ENCODE measurements at places on chromosomes 7 and 10.
A peak's percentile ranks its signal among the peaks of the same experiment; 100 is the strongest.

DNA sequence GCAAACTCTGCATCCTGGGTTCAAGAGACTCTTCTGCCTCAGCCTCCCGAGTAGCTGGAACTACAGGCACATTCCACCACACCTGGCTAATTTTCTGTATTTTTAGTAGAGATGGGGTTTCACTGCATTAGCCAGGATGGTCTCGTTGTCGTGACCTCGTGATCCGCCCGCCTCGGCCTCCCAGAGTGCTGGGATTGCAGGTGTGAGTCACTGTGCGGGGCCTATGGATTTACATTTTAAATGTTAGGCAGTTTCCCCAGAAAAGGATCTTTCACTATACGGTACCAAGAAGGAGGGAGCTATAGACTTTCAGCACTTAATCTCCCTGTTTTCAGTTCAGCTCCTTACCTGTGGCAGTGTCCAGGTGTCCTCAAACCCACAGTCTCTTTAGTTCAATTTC, 50.8 kb downstream of the SIRT1 start:
- no peak for DNase-seq

- DNase-seq = no peak
These were observed 45.2 kb upstream of the SH2B2 start for GRCh38 chr7:102241431-102241830.

GRCh38 chr10:81019029-81019890, 481.6 kb downstream of the SH2D4B start:
- DNase-seq = peak; percentile 39

GRCh38 chr7:134637934-134638719, 8.5 kb upstream of the BPGM start:
- DNase-seq = no peak

DNA sequence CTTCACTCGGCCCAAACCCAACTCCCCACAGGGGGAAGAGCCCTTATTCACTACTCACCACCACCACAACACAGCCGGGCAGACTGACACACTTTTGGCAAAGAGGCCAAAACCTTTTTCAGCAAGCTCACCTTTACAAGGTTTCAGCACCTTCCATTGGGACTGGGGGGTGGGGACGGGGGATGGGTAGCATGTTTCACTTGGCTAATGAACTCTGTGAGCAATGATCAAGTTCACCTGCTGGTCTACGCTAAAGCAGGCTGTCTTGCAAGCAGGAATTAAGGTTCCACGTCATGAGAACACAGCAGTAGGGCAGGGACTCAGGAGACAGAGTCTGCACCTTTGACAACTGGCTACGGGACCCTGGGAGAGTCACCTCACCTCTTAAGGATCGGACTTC, 7.0 kb downstream of the FAM53B start:
- DNase-seq = no peak

DNA sequence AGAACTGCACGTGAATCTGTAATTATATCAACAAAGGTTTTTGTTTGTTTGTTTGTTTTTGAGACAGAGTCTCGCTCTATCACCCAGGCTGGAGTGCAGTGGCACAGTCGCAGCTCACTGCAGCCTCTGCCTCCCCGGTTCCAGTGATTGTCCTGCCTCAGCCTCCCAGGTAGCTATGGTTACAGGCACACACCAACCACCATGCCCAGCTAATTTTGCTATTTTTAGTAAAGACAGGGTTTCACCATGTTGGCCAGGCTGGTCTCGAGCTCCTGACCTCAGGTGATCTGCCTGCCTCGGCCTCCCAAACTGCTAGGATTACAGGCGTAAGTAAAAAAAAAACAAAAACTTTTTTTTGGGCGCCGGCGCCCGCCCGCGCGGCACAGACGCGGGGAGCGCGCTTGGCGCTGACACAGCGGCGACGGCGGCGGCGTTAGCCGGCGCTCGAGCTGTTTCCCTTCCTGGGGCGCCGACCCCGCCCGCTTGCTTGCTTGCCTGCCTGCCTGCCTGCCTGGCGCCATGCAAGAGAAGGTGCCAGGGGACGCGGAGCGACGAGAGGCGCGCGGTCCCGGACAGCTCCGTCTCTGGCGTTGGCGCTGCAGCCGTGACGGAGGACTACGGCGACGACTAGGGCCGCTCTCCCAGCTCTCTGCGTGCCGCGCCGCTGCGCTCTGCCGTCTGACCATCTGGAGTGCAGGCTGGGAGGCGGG, 171.4 kb upstream of the NUPR2 start:
- DNase-seq = no peak

GRCh38 chr10:44906486-44906885, 4.7 kb upstream of the TMEM72 start:
- no peak for DNase-seq

DNA sequence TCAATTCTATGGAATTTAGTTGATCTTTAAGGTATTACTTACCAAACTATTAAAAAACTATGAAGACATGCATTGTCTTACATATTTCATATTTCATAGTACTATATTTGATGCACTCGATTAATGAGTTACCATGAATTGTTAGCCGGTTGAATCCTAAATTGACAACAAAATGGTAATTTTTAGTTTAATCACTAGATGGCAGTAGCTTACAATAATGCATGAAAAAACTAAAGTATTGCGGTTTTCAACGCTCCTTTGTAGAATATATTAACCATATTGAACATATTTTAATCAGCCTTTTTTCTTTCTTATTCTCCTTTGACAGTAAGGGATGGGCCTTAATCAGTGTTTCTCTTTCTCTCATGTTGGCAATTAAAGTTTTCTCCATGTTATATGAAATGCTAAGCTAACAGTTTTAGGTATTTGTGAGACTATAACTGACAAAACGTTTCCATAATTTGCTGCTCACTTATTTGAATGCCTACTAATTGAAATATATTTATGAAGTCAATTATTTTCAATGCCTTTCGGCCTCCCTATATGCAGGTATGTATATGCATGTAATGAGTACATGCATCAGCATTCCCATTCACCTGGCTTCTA, 48.5 kb upstream of the ARL4A start:
- peak; percentile 11 for DNase-seq

GRCh38 chr10:99329304-99329553, at the start of gene CNNM1:
Gene CNNM1 (plus strand): TSS chr10:99329356. CDS start chr10:99329388, 32 bp downstream.
- peak; percentile 47 for DNase-seq

DNA sequence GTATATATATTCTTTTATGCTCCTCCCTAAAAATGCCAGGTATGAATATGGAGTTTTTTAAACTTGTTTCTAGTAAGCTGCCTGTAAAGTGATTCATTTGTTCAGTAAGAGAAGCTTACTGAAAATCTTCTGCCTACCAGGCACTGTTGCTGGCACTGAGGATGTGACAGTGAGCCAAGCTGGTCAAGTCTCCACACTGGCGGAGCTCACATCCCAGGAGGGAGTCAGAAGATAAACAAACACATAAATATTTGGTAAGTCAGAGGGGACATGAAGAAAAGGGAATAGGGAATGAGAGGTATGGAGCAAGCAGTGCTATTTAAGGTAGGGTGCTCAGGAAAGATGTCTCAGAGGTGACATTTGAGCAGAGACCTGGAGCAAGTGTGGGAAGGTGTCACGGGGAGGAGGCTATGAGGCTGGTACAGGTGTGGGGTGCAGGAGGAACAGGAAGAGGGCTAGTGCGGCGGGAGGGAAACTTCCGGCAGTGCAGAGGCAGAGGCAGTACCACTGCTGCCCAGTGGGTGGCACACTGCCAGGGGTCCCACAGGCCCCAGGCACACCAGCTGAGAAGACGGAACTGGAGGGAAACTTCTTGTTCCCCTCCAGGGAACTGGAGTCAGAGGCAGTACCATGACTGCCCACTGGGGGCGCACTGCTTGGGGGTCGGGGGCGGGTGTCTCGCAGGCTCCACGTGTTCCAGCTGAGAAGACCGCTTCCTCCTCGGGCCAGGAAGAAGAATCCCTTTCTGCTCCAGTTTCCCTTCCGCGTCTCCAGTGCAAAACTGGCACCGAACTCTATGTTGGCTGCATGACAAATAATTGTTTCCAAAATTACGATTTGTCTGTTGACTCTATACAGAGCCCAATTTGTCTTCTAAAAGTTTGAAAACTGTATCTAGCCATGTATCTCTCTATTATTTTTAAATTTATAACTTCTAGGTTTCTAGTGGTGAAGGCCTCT, 161.0 kb downstream of the TEX36 start:
- DNase-seq = no peak

DNA sequence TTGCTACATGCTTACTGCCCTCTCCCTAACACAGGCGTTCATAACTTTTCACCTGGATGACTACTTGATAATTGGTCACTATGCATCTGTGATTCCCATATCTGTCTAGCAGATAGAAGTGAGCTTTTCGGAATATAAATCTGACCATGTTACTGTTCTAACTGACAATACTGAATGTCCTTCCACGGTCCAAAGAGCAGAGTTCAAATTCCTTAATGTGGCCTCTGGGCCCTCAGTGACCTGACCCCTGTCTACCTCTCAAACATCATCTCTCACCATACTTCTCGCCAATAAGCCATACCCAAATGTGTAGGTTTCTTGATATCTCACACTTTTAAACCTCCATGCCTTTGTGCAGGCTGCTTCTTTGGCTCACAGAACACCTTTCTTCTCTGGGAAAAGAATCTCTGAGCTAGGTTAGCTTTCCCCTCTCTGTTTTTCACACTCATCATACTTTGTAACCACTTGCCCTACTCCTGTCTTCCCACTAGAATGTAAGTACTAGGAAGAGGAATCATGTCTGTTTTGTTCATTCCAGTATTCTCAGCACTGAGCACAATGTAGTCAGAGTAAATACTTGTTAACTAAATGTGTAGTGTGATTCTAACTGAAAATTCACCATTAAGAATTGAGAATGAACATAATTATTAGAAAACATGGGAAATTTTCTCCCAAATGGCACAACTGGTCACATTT, 39.2 kb upstream of the LRRC17 start:
- no peak for DNase-seq

- no peak for DNase-seq
These were observed 10.4 kb downstream of the C10orf105 start for GRCh38 chr10:71708897-71709882.

All from GM13977 (cell line).